ENCODE measurements at places on chromosomes 1 and 21.

- DNase-seq: no peak
Observed at GRCh38 chr1:220370041-220370700, 97.9 kb upstream of the RAB3GAP2 start.

DNA sequence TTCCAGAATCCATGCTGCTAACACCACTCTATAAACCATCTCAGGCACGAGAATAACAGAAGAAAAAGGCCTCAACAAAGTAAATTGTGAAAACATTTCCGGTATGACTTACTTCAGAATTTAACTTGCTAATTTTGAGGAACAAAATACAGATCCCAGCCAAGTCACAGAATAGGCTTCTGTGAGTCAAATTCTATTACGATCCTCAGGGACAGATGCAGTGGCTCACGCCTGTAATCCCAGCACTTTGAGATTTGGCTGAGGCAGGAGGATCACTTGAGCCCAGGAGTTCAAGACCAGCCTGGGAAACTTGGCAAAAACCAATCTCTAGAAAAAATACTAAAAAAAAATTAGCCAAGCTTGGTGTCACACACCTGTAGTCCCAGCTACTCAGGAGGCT is 8.8 kb upstream of the CCDC27 start:
- no peak for DNase-seq

GRCh38 chr1:17045634-17046333 is 8.0 kb downstream of the SDHB start:
- no peak for DNase-seq

GRCh38 chr1:87510540-87510939 is 181.9 kb downstream of the LMO4 start:
- DNase-seq: no peak

GRCh38 chr21:46304955-46305354 is 18.7 kb downstream of the C21orf58 start:
- DNase-seq: no peak

GRCh38 chr1:239742416-239743109 is 349.1 kb upstream of the FMN2 start:
- no peak for DNase-seq

DNA sequence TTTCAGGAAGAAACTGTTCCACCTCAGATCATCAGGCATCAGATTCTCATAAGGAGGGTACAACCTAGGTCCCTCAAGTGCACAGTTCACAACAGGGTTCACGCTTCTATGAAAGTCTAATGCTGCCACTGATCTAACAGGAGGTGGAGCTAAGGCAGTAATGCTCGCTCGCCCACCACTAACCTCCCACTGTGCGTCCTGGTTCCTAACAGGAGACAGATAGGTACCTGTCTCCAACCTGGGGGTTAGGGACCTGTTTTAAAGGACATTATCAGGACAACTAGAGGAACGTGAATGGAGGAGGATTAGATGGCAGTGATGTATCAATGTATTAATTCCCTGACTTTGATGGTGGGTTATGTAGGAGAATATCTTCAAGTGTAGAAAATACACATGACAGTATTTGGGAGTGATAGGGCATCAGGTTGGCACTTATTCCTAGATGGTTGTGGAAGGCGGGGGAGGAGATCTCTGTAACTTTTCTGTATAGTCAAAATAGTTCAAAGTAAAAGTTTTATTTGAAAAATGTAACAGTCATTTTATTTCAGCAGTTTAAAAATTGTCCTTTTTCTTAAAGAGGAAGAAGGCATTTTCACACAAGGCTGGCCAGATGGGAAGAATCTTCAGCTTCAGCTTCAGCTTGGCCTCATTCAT is 43.9 kb downstream of the DEGS1 start:
- no peak for DNase-seq

- DNase-seq: no peak
Observed at GRCh38 chr1:109115685-109116084, 1.8 kb downstream of the ELAPOR1 start.

GRCh38 chr1:74215229-74215628 is 17.2 kb downstream of the FPGT start:
- no peak for DNase-seq

DNA sequence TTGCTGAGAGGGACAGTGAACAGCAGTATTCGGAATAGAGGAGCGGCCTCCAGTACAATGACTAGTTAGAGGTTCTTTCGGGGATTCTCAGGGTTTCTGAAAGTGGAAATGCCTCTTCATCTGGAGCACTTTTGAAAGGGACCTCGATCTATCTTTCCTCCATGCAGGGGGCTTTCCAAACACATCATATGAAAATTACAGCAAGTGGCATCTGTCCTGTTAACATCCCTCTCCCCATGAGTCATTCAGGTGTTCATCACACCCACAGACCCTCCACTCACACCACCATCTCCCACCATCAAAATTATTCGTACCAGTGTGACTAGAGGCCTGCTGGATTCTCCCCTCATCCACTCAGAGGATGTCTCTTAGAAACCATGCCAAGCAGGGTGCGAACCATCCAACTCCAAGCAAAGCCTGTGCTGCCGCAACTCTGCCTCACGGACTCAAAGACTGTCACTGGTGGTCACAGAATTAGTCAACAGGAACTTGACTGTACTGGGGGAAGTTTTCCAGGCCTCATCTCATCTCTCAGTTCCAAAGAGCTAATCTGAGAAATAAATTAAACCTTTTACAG is 211.1 kb downstream of the MRPL39 start:
- DNase-seq: peak; percentile 85

- DNase-seq: no peak
Observed at GRCh38 chr1:21238141-21238800, 52.0 kb downstream of the ECE1 start.

- DNase-seq: no peak
Observed at GRCh38 chr1:16915627-16915973, 6.1 kb upstream of the CROCC start.
